Ecto neural progenitor cell (in vitro differentiated cells): ENCODE measurements at places on chromosomes 2 and 18.

DNA sequence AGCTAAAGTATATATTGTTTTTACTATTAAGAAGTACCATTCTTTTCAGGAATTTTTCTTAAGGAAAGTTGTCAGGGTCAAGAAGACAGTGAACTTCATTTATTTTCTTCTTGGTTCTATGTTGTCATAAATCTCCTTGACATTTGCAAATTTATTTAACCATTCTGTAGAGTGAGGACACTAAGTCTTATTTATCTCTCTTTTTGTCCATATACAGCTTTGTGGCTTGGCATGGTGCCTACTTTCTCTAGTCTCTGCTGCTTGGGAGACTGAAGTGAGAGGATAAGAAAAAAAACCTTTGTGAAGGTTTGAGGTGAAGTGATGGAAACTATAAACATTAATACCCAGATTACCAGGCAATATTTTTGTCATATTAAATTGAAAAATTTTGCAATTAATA, 1389.4 kb downstream of the SUCLG1 start:
- DNase-seq: no peak

- DNase-seq: no peak
Measured at GRCh38 chr2:21307037-21307436, 183.3 kb downstream of the TDRD15 start.

DNA sequence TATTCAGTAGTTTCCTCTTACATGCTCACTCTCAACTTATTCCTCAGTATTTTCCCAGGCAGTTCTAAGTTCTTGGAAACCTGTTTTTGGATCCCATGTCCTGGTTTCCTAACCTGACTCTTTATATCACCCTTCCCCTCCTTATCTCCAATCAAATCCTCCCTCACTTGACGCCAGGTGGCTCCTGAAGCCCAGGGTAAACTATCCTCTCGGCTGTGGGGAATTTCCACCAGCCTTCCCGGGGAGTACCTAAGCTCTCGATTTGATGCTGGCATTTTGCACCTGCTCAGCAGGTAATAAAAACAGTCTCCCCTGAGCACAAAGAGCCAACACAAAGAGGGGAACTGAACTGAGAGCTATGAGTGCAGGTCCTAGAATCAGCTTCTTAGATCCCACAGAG, 538.0 kb downstream of the SLC4A3 start:
- no peak for DNase-seq

GRCh38 chr2:24317491-24317920, 42.8 kb downstream of the ITSN2 start:
- DNase-seq: no peak

- no peak for DNase-seq
Measured at GRCh38 chr2:231378026-231378722, 17.3 kb upstream of the B3GNT7 start.

GRCh38 chr2:230901006-230901405, 24.0 kb downstream of the GPR55 start:
- DNase-seq: peak; percentile 13

DNA sequence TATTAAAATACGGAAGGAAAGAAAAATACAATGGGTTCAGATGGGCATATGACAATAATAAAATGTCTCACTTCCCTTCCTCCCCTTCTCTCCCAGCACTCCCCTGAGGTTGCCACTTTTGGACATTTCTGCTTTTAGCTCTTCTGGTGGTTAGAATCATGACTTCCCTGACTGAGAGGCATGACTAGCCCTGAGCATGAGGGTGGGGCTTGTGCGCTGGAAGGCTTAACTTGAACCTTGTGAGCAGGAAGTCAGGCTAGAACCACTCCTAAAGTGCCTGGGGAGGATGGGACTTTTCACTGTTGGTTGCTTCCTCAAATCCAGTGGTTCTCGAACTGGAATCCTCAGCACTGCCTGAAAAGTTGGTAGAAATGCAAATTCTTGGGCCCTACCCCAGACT, 19.7 kb upstream of the ARHGAP25 start:
- DNase-seq: no peak

DNA sequence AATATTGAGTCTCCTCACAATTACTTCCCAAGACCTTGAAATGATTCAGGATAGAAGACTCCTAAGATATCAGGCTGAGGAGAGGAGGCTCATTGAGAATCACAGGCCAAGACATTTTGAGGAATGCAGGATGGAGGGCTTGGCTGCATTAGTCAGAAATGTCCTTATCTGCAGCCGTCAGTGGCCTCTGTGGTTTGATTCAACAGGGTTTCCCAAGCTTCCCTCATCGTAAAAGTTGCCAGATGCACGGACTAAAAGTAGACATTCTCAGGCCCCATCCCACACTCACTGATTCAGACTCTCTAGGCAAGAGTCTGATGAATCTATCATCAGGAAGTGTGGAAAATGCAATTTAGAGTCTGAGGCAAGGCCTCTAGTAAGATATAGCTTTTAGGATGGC, 34.0 kb upstream of the TMEM178A start:
- no peak for DNase-seq
